Hypothalamus (tissue), 51 donors: ENCODE measurements at places on chromosomes 6 and 20.

DNA sequence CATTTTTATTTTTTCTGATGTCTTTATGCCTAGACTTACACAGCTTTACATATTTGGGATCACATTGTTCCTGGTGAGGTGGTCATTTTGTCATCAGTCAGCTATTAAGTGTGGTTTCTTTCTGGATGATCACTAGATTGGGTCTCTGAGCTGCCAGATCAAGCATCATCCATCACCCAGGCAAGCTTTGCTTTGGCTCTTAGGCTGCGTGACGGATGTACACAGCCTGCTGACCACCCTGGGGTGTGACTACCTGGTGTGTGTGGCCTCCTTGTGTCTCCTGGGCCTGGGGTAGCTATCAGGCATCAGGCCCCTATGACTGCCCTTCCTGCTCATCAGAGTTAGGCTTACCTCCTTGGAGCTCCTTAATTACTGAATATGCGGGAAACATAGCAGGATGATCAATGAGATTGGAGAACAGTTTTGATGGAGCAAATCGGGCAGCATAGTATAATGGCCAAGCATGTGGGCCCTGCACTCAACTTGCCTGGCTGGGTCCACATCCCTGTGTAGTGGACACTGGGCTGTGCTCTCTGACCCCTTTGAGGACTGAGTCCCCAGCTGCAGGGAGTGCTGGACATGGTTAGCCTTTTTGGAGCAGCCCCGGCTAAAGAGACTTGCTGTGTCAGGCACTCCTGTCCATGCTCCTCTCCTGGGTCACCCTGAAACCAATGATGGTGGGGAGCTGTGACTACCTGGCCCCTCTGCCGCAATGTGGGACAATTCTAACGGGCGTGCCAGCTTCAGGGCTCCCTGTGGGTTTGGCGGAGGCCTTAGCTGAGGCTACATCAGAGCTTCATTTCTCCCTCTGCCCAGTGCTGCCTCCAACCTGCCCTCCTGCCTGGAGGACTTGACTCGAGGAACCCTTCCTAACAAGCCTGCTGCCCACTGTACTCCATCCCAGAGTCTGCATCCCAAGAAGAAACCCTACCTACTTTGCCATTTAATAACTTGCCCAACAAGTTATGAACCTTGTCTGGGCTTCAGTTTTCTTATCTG, 8.2 kb downstream of the DAAM2 start:
- DNase-seq = no peak

DNA sequence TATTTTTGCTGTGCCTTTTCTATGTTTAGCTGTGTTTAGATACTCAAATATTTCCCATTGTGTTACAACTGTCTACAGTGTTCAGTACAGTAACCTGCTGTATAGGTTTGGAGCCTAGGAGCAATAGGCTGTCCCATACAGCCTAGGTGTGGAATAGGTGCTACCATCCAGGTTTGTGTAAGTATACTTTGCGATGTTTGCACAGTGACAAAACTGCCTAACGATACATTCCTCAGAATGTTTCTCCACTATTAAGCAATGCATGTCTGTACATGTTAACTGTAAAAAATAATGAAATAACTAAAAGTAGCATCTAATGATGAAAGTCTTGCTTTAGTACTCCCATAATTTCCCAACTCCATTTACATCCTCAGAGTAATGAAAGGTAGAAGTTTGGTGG, 46.0 kb downstream of the SERAC1 start:
- DNase-seq = no peak

DNA sequence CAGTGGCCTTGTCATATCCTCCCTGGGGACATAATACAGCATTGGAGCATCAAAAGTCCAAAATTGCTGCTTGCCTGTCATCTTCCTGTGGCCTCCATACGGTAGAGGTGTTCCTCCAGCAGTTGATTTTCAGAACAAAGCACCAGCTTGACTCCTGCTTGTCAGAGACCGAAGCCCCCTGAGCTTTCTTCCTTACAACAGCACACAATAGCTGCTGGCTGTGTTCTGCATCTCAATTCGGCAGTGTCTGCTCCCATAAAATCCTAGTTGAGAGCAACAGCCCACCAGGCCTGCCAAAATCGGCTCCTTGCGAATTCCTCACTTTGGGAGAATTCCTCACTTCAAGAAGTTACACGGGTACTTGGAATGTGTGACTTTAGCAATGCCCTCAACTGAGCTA, 372.9 kb downstream of the SAMD5 start:
- no peak for DNase-seq

GRCh38 chr6:113565306-113565705, 291.8 kb upstream of the MARCKS start:
- no peak for DNase-seq

DNA sequence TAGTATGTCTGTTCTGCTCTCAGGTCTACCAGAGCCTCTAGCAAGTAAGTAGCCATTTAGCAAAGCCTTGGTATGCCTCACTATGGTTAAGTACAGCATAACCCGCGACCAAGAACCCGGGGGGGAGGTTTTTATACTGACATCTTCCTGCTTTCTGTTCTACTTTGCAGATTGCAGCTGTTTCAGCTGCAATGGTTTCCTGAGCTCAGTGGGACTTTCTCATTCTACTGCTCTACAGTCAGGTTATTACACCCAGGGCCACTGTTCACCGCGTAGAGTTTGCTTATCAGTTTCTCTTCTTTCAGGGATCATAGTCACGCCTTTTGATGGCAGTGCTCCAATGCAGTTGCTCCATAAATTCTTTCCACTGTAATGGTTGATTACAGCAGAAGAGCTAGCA, 631.3 kb downstream of the TFAP2A start:
- DNase-seq = no peak

DNA sequence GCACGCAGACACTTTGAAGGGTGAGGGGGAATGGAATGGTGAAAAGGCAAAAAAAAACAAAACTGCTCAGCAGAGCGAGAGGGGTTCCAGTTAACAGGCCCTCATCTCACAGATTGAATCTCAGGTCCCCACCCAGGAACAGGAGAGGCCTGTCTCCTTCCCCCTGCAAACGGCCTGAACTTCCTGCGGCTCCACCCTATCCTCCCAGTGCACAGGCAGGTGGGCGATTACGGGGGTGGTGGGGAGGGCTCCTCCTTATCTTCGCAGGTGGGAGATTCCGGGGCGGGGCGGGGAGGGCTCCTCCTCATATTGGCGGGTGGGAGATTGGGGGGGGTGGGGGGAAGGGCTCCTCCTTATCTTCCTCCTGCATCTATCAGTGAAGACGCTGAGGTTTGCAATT, 129.0 kb downstream of the SOX4 start:
- DNase-seq = no peak

GRCh38 chr6:3531481-3531880, 74.6 kb upstream of the SLC22A23 start:
- no peak for DNase-seq

- DNase-seq = no peak
Observed at GRCh38 chr6:113017353-113017752, 670.2 kb downstream of the RFPL4B start.

DNA sequence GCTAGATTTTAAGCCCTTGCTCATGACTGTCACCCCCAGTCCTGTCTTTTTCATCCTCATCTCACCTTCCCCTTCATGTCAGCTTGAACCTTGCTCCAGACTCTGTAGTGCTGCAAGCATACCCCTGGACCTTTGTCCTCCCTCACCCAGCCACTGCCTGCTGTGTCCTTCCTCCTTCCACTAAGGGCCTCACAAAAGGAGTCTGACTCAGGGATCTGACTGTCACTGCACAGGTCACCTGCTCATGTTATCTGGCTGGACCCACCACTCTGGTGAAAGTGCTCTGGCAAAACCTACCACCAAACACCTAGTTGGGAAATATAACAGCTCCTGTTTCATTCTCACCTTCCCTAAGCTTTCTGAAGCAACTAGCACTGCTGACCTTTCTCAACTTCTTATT, 151.4 kb downstream of the INSM1 start:
- no peak for DNase-seq

DNA sequence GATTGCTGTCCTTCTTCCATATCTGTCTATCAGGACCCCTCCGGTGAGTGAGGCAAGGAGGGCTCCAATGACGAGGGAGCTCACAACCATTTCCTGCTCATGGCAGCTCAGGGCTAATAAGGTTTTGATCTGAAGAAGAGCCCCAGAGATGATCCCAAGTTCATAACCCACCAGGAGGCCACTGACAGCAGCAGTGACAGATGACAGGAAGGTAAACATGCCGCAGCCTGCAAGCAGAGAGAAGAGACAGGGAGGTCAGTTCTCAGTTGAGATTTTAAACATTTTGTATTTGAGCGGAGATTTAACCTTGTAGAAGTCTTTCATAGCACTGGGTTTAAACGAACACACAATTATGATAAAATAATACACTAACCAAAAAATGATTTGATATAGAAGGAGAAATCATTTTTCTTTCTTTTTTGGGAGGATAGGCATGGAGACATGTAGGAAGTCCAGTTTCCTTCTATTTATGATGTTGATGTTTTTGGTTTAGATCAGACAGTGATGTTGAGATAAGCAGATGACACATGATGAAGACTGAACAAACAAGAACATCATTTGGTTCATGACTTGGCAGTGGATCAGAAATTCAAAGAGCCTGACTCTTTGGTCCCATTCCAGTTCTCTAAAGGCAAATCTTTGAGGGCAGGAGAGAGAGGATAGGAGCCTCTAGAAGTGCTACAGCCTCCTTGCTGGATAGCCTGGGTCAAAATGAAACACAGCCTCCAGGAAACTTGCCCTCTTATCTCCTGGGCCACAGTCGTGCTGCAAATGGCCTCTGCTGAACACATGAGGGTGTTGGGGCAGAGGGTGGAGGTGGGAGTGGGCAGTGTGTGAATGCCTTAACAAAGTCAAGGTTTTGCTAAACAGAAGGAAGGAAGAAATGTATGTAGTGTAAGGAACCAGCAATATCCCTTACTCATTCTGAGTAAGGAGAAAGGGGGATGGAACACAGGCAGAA, 22.6 kb downstream of the SLC2A12 start:
- DNase-seq = no peak

GRCh38 chr6:158764183-158764849, 54.9 kb downstream of the EZR start:
- DNase-seq = no peak

GRCh38 chr6:110556317-110557110, 80.1 kb upstream of the SLC22A16 start:
- no peak for DNase-seq

- no peak for DNase-seq
Observed at GRCh38 chr6:109117346-109118035, 22.2 kb downstream of the CEP57L1 start.

DNA sequence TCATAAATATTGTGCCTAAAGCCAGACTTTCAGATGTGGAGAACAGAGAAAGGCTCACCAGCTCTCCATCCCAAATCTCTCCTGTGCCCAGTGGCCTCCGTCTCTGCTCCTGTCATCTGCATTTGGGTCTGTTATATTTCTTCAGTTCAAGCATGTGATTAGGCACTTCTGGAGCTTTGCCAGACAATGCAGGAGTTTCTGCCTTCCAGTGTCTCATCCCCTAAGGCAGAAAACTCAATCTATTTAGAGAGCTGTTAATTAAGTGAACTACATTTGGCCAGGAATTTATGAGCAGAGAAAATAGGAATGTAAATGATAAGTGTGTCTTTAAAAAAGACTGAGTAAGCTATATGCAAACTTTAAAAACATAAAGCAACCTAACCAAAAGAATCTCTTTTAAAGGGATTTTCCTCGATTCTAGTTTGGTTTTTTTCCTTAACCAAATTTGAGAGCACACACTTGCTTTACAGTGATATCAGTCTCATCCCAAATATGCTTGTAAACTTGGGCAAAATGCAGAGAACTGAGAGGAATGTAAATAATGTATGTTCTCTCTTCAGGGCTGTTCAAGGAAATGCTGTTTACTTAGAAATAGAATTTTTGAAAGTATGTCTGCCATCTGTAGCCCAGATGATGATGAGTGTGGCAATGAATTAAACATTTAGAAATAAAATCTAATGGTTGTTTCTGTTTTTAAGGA, 113.9 kb downstream of the ELOVL4 start:
- no peak for DNase-seq
